Jurkat, Clone E6-1 (cell line): ENCODE measurements at places on chromosomes 1 and 21.

- DNase-seq: no peak
Measured at GRCh38 chr21:30240661-30241060, 24.8 kb upstream of the CLDN8 start.

DNA sequence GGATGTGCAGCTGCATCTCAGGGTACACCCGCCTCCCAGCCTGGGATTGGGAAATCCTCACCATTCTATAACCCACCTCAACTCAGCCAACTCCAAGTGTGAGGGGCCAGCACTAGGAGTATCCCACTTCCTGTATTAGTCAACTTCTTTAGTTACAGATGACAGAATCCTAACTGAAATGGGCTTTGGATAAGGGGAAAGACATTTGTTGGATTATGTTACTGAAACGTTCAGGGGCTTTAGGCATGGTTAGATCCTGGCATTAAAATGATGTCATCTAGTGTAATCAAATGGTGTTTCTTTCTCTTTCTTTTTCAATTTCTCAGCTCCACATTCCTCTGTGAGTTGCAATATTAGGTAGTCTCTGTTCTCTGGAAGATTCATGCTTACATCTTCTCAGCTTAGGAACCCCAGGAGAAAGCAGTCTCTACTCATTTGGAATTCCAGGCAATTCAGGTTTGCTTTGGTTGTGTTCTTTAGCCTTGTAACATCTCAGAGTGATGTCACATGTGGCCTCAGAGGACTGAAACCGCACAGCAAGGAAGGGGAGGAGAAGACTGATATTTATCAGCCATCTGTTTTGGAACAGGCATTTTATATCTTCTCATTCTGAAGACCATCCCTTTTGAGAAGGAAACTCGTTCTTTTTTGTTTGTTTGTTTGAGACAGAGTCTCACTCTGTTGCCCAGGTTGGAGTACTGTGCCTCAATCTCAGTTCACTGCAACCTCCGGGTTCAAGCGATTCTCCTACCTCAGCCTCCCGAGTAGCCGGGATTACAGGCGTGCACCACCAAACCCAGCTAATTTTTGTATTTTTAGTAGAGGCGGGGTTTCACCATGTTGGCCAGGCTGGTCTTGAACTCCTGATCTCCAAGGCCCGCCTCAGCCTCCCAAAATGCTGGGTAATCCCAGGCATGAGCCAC lies 18.9 kb upstream of the TMEM54 start:
- DNase-seq: no peak

GRCh38 chr1:190252046-190252445 lies 225.6 kb downstream of the BRINP3 start:
- DNase-seq: no peak

GRCh38 chr1:162400790-162401355 lies 11.1 kb downstream of the SH2D1B start:
- DNase-seq: no peak

DNA sequence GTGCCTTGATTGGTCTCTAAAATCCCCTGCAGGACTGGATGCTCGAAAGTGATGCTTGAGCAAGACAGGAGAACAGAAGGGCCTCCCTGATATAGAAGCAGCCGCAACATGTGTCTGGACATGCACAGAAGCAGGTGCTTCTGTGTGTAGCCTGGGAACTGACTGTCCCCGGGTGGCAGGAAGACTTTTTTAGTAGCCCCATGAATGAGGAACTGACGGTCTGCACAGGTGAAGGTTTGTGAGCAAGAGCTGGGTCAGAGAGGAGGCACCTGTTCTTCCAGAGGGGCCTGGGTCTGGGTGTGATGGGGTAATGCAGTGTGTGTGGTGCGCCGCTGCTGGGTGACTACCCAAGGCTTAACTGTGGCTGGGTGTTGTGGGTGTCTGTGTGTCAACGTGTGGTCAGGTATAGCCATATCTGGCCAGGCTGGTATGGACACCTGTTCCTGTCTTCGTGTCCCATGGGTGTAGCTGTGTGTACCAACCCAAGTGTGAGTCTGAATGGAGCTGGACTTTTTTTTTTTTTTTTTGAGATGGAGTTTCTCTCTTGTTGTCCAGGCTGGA lies 39.1 kb upstream of the FOXO6 start:
- DNase-seq: no peak

DNA sequence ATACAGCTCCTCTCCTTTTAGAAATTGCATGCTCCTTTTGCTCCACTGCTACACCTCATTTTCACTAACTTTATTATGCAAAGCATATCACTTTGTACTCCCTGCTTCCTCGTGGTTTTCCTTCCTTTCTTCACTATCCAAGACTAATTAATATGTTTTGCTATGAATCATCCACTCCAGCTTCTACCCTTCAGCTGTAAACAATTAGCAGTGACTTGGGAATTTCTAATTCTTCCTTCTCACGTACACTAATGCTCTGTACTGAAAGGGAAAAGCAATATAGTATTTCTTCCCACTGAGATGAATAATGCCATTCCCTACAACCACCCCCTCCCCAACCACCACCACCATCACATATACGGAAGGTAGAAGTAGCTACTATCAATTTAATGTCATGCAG lies 1917.0 kb downstream of the MRPL39 start:
- DNase-seq: no peak
